ENCODE measurements at places on chromosomes 12 and 14.

DNA sequence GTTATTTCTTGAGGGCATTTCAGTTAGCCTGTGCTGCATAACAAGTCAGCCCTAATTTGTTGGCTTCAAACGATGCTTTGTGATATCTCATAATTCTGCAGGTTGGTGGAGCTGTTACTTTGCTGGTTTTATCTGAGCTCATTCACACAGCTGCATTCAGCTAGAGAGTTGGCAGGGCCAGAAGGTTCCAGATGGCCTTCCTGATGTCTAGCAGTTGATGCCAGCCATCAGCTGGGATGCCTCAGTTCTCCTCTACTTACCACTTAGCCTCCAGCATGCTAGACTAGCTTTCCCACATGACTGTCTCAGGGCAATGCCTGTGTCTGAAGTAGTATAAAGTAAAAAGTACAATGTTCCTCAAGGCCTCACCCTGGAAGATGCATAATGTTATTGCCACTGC, 130.6 kb downstream of the SLC35F4 start:
- DNase-seq = no peak

- no peak for DNase-seq
Measured at GRCh38 chr14:77812028-77812427, 12.1 kb downstream of the ADCK1 start.

DNA sequence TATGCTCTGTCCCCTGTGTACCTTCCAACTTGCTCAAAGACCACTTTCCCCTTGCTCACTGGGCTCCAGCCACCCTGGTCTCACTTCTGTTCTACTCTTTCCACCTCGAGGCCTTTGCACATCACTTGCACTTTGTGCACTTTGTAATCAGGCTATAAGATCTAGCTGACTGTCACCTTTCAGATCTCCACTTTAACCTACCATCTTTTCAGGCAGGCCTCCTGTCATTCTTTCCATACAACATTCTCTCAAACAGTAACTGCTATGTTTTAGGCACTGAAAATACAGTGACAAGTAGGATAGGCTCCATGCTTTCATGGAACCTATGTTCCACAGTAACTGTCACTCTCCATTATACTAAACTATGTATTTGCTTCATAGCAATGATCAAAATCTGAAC, 14.0 kb downstream of the CPM start:
- no peak for DNase-seq

- no peak for DNase-seq
Measured at GRCh38 chr14:61765225-61765943, 3.2 kb downstream of the SNAPC1 start.

DNA sequence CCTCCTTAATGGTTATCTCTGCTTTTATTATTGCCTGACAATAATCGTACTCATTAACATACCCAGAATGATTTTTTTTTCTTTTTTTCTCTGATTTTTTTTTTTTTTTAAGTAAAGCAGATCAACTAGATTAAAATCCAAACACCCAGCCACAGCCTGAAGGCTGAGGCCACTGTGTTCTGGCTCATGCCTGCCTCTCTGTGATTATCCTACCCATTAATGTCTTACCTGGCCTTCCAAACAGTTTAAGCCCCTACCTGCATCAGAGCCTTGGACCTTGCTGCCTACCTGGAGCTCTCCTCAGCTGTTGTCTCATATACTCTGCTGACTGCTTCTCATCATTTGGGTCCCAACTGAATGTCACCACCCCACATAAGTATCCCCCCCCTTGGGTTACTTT, 6.8 kb upstream of the TMED10 start:
- no peak for DNase-seq

DNA sequence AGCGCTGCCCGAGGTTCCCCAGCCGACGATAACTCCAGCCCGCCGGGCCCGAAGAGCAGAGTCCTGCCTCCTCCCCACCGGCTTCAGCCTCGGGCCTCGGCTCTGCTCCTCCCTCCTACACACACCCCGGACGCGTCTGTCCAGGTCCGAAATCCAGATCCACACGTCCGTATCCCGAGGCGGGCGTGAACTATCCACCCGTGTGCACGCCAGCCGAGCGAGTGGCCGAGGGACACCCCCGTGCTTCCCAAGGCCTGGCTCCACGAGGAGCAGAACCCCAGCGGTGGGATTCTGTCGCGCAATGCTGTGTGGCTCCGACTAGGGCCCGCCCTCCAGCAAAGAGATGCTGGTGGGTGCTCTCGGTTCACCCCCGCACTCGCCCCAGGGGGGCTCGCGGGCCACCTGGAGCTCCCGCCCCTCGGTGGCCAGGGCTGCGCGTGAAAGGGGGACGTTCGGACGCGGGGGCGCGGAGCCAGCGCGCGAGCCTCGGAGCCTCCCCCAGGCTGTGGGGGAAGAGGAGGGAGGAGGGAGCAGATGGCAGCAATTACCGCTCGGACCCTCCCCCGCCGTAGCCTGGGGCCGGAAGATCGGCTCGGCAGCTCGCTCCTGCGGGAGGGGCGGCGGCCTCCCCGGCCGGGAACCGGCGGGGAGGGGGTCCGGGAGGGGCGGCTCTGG, 18.9 kb upstream of the ANKRD33 start:
- DNase-seq = no peak

Measured in fibroblast of mammary gland (primary cell).